ENCODE measurements at places on chromosomes 1 and 21.

DNA sequence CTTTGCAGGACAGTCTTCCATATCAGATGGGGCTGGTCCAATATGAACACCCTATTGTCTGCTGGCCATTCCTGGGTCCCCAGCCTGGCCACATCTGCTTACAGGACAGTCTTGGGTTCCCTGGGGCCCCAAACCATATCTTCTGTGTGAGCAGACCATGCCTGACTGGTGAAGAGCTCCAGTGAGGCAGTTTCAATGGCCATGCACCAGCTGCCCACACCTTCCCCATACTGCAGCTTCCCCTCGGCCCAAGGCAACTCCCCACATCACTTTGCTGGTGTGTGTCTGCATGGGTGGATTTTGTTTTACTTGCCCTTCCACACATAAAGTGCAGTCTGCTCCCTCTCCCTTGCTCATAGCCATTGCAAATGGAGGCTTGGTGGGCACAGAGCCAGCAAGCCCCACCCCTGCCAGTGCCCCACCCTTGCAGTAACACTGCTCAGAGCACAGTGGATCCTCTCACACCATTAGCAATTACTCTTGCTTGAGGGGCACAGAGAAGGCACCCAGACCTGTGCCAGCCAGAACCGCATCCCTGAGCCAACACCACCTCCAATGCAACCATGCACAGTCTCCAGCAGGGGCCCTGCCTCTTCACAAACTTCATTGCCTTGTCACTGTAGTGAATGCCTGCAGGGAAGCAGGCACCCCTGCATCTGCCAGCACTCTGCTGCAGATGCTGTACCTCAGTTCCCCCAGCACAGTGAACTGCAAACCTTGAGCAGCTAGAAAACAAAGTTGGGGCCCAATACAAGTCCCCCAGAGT is 474.5 kb upstream of the BEND5 start:
- no peak for DNase-seq

DNA sequence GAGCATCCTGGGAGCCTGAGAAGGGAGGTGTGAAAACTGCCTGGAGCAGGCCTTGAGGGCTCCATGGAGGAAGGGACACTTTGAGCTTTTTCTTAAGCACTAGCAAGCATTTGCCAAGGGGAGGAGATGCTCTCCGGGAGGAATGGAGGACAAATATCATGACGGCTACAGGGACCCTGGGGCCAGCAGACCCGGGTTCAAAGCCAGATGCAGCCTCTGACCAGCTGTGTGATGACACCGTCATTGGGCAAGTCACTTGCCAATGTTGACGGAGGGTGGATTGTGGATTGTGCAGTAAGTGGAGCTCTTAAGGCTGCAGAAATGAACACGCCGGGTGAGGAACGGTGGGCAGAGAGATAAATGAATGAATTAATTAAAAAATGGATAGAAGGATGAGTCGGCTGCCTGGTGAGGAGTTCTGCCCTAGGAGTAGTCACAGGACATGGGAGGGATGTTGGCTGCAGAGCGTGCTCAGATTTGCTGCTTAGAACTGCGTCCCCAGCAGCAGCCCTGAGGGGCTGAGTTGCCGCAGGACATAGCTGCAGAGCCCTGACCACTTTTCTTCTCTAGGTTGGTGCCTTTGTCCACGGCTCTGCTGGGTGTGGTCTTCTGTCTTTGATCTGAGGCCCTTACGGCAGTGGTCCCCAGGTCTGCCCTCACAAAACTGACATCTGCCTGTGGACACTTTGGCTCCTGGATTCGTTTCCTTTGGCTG is 507.6 kb downstream of the NPHP4 start:
- DNase-seq: no peak

- DNase-seq: no peak
These were observed 19.9 kb downstream of the PLXNA2 start for GRCh38 chr1:208224192-208224713.

DNA sequence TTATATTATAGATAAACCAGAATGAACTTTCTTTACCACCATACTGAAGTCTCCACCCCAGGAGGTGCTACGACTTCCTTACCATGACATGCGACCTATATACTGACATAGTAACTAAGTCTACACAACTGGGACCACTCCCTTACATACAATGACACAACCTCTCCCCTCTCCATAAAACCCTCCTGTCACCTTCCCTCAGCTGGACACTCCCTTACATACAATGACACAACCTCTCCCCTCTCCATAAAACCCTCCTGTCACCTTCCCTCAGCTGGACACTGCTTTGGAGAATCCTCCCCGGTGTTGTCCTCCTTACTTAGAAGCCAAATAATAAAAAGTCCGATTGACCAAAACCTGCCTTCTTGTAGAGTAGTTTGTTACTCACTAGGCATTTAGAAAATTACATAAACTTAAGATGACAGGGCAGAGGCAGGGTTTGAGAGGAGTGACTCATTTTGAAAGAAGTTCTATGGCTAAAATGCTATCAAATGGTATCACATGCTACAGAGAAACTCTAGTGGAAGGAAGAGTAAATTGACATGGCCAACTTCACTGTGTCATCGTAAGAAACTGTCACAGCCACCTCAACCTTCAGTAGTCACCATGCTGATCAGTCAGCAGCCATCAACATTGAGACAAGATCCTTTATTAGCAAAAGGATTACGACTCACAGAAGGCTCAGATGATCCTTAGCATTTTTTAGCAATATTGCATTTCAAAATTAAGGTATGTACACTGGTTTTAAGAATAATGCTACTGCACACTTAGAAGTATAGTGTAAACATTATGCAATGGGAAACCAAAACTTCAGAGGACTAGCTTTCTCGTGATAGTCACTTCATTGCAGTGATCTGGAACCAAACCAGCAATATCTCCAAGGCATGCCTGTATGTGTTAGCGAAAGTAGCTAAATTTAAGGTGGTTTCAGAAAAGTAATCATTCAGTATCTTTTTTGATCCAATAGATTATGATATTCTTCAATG is 56.4 kb downstream of the AHCTF1 start:
- DNase-seq: no peak

- DNase-seq: no peak
These were observed 19.1 kb downstream of the COL24A1 start for GRCh38 chr1:86137436-86137835.

All from stimulated activated CD8-positive, alpha-beta memory T cell treated with anti-CD3 and anti-CD28 coated beads, Interleukin-2, amount 100 ng/mL, for 1 hour (primary cell).